Stimulated activated CD8-positive, alpha-beta memory T cell treated with anti-CD3 and anti-CD28 coated beads, Interleukin-4, amount 100 ng/mL, for 24 hours (primary cell): ENCODE measurements at places on chromosomes 12 and 14.

DNA sequence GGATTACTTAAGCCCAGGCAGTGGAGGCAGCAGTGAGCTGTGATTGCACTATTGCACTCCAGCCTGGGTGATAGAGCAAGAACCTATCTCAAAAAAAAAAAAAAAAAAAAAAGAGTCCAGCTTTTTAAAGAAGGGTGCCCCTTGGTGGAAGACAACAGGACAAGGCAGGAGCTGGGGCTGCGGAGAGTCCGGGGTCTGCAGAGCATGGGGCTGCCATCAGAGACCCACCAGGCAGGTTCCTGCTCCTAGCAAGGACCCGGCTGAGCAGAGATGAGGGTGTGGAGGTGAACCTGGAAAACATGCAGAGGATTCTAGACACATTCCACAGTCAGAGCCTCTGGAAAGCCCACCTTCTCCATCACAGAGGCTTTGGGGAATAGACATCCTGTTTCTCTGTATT, 21.0 kb upstream of the CIPC start:
- no peak for DNase-seq

DNA sequence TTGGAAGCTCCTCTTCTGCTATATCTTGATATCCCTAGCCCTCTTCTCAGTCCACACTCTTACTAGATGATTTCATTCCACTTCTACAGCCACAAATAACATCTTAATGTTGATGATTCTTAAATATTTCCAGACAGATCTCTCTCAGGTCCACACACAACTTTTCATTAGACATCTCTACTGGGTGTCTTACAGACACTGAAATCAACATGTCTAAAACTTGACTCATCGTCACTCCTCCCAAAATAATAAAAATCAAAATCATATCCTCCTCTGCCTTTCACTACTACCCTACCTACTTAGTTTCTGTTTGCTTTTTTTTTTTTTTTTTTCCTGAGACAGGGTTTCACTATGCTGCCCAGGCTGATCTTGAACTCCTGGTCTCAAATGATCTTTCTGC, 11.9 kb downstream of the PRDM4 start:
- no peak for DNase-seq

DNA sequence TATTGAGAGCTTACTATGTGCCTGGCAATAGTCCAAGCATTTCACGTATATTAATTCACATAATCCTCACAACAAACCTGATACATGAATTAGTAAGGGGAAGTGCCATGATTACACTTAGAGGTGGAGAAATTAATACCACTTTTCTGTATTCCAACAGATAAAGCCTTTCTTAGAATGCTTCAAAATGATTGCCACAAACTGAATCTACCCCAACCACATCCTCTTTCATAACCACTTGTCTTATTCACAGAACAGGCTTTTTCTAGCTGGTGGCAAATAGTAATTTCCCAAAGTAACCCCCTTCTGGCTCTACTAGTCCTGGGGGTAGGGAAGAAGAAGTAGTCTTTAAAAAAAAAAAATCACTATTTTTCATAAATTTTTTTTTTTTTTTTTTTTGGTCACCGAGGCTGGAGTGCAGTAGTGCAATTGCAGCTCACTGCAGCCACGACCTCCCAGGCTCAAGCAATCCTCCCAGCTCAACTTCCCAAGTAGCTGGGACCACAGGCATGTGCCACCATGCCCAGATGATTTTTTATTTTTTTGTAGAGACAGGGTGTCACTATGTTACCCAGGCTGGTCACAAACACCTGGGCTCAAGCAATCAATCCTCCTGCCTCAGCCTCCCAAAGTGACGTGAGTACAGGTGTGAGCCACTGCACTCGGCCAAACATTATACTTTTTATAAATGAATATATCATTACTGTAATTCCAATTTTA, 59.0 kb upstream of the ARID2 start:
- no peak for DNase-seq

GRCh38 chr14:75205591-75205990, 29.2 kb upstream of the TMED10 start:
- DNase-seq = no peak

DNA sequence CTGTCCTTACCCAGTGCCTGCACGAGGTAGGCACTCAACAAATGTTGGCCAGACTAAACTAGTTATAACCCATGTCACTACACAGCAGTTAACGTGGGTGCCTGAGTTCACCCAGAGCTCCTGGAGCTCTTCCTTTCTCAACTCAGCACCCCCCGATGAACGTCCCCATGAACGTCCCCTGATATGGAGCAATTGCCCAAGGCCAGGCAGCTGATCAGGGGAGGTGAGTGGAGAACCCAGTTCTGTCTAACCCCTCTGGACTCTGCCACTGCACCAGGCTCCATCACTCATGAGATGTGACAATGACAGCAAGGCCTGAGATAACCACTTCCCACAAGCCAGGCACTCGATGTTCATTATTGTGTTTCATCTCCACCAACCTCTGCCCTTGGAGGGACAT, 199.0 kb downstream of the BCL11B start:
- DNase-seq = no peak

DNA sequence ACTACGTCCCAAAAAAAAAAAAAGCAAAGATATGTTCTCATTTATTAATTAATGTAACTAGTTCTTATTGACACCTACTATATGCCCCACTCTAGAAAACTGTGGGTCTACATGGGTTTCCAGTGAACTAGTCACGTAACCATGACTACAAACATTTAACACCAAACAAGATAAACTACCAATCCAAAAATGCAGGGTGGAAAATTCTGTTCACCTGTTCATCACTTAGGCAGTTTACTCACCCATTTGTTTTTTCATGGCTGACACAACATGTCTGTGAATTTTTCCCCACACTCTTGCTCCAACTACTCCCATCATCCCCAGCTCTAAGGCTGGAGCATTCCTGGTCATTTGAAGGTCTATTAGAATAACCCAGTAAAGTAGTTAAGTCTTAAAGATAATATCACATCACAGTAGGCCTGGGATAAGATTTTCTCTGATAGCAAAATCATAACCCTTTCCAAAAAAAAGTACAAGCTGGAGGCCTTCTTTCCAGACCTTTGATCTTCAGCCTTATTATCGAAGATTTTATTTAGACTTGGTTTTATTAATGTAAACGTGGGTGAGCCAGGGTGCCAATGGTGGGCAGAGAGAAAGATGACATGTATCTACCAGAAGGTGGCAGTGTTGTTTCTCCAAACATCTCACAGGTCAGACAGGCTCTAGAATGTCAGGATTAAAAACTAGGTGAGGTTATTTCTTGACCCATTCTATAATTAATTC, 61.6 kb upstream of the DAAM1 start:
- no peak for DNase-seq

DNA sequence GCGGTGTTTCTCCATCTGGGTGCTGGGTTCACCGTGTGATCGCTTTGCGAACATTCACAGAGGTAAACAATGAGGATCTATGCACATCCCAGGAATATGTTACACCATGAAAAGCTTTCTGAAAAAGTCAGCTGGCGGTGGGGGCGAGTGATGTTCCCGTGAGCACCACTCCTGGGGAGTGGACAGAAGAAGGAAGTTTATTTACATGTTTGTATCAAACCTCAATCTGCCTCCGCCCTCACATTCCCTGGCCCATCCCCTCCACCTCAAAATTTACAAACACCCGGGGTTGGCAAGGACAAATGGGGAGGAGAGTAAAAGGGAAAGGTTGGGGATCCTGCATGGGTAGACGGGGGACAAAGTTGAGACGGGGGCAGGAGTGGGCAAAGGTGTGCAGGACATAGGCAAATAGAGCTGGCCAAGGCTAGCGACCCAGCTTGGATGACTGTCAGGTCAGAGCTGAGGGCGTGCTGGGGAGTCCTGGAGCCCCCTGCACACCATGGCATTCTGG, 6.9 kb downstream of the TNFRSF1A start:
- no peak for DNase-seq

GRCh38 chr12:25501549-25501948, 51.5 kb downstream of the LMNTD1 start:
- DNase-seq = no peak

GRCh38 chr12:69556383-69556782, 28.9 kb upstream of the CCT2 start:
- no peak for DNase-seq

GRCh38 chr14:101088395-101088667, 184.8 kb upstream of the RTL1 start:
- no peak for DNase-seq

DNA sequence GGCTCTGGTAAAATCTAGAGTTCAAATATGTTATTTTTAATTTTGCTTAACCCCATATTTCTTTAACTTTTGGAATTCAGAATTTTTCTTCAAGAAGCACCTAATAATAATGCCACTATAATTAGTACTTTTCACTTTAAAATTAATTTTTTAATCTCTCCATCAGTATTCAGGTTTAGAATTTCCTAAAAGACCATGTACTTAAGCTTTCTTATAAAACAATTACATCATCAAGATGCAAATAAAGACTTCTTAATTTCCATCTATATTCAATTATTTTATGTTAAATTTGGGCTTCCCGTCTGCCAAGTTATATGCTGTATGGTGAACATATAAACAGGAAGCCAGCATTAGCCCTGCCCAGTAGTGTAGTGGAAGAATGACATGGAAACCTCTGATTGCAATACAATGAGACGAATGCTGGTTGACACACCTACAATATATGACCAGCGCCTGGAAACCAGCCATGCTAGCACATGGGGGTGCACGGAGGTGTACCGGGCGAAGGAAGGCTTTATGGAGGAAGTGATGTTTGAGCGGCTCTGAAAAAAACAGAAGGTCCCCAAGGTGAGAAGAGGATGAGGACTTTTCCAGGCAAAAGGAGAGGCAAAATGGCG, 82.2 kb downstream of the LLPH start:
- DNase-seq = no peak

DNA sequence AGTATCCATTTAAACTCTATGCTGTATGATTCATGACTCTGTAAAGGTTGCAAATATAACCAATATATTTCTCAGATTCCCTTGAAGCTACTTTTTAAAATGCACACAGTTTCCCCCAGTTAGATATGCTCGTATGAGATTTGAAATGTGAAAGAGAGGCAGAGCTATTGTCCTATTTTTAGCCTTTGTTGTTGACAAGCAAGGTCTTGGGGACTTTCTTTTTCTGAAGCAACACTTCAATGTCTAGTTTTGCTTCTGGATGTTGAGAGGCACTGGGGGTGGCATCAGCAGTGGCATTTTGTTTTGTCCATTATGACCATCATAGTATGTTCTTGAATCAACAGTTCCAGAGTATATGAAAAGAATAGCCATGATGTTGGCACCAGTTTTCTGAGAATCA, 63.4 kb downstream of the ASCL1 start:
- DNase-seq = no peak

DNA sequence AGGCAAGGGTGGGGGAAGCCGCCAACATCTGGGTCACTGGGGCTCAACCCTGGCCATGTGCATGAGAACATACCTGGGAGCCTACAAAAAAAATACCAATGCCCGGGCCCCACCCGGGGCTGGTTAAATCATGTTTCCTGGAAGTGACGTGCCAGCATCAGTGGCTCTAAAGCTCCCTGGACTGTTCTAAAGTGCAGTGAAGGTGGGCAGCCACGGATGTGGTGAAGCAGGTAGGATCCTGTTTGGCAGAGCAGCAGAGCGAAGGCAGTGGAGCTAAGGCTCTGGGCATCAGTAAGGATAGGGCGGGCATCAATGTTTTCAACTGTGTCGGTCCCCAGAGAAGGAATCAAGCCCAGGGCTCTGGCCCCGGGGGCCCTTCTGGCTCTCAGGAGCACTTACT, 525 bp upstream of the GPR68 start:
- no peak for DNase-seq

DNA sequence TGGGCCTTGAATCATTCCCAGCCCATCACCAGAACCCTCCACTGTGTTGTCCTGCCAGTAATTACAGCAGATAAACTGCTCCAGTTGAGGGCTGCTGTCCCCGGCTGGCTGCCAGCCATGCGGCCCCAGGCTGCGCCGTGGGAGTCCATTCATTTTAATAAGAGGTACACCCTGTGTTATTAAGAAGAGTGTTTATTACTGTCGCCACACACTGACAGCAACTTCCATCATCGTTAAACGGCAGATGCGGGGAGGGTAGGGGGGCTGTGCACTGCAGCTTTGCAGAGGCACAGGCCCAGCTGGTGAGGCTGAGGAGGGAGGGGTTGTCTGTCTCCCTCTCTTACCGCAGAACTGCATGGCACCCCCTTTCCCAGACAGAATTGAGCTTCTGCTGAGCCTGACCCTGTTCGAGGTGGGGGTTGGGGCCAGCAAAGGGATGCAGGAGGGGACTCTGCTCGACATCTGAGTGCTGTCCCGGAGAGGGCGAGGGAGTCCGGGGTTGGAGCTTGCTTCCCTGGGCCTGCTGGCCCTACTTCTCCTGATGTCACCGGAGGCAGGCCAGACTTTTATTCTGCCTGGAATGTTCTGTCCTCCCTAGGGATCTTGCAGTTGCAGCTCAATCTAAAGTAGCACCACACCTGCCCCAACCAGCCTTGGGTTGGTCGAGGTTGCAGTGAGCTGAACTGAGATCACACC, 33.8 kb upstream of the GPATCH2L start:
- DNase-seq = no peak

DNA sequence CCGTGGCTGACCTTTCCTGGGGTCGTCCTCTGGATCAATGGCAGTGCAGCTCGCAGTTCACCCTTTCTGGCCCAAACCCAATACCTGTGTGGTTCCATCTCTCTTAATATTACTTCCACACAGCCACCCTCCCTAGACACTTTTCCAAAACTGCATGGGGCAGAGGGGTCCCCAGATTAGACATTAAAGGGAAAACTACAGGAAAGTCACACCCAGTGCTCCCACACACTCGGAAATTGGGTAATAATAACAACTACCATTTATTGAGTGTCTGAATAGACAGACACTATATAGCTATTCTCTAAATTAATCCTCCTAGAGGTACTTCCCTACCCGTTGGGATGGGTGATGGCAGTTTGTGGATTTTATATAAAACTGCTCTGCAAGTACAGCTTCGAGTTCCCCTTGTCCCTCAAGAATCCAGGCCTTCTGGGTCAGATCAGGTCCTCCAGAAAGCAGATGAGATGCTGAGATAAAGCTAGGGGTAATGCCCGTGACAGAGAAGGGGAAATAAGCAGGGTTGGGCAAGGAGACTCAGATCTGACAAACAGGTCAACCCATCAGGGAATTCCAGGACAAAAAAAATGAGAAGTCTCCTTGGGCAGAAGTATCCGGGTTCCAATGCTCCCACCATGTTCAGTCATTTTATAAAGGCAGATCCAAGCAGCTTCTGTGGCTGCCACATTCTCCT, 795 bp upstream of the PXN start:
- no peak for DNase-seq

GRCh38 chr12:114046236-114046998, 80.3 kb upstream of the RBM19 start:
- DNase-seq = no peak

DNA sequence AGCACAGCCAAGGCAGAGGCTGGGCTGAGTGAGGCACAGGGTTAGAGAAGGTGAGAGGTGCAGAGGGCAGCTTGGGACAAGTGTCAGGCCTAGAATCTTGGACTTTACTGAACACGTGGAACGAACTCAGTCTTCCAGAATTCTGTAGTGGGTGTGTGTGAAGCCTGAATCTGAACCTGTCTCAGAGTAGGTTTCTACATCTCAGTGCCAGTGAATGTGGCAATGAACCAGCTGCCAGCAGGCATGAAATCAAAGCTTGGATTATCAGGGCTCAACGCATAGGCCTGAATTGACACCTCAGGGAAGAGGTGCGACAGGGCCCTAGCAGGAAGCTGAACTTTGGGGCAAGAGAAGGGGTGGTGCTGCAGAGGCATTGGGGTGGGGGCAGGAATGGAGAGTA, 104.6 kb downstream of the SAMD4A start:
- DNase-seq = no peak
